ENCODE measurements at places on chromosomes 4 and X.
A peak's percentile ranks its signal among the peaks of the same experiment; 100 is the strongest.

DNA sequence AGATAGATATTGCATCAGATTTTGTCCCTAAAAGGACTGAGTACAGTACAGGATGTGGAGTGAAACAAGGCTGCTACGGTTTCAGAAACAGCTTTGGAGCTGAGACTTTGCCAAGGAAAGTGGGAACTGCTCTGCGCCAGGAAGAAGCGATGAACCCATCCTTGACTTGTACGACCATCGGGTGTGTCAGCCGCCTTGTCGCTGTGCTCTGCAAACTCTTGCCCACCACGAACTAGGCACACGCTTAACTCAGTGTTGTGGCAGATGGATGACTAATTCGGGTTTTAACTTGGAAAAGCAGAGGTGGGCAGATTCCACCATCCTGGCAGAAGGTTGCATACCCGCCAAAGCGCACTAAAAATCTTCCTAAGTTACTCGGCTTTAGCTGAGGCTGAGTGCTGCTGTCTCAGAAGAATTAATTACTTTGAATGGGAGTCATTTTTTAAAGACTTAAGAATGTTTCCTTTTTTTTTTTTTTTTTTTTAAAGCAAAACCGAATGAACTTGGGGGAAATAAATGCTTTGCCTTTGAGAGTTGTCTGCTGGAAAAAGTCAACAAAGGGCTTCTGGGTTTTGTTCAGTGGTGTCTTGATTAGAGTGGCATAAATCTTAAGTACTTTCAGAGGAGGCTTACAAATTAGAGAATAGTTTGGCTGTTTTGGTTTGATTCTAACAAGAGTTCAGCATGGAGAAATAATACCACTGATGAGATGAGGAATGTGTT, 69.5 kb downstream of the SHROOM2 start:
- DNase-seq = no peak

DNA sequence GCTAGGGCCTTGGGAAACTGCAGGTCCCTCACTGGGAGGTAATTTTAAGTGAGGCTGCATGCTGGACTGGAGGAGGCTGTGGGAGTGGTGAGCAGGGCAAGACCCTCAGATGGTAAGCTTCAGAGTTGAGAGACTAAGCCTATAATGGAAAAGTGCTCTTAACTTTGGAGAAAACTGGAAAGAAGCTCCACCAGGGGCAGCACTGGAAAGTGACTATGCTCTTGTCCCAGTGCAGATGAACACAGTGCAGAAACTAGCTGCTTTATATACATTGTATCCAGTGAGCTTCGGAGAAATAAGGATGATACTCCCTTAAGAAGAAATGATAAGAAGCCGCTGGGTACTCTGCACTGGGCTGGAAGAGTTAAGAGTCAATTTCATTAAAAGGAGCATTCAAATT, 3.2 kb upstream of the MAGEB2 start:
- no peak for DNase-seq

DNA sequence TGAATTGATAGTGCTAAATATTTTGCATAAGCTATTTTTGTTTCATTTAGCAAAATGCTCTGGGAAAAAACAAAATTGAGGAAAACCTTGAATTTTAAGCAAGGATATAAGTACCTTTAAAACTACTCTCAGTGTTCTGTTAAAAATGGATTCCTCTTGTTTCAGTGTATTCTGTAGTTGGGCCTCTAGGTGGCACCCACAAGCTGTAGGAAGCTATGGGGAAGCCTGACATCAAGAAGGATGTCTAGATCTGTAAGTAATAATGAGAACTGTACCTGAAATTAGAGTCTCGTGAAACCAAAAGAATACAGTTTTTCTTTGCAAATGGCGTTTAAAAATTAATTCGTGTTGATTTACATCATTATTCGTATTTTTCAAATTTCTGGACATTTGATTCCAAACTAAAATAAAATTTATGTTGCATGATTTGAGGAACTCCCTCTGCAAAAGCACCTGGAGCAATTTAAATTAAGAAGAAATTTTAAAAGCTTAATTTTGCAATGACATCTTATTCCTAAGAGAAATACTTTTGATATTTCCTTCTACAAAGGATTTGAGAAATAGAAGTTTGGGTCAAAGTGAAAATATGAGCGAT, 51.2 kb downstream of the TMPRSS11E start:
- peak; percentile 36 for DNase-seq

DNA sequence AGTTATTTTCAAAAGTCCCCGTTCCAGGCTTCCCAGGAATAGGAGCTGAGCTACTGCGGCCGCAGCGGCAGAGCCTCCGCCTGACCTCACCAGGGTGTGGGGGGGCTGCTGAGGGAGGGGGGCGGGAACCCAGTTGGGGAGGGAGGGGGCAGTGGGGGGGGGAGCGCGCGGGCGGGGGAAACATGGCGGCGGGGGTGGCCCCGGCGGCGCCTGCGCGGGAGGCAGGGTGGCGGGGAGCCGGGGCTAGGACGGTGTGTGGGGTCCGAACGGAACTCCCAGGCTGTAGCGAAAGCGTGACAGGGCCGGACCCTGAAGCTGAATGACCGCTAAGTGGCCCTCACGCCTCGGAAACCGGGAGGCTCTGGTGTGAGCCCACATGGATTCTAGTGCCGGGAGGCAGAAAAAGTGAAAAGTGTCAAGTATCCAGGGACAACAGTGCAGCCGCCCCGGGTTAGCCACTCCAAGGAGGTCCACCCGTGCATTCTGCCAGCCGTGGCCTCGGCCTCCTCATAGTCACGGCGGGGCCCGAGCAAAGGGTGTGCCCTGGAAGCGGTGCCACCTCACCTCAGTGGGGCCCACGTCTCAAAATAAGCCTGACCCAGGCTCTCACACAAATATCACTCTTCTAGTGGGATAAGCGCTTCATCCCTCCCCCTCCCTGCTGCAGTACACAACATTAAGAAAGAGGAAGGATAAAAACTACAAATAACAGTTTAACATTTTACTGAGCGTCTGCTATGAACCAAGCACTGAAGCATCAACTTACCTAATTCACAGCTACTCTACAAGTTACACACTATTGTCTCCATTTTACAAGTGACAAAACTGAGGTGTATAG, at the start of gene KLHL13:
TSS of gene KLHL13 (minus strand) at position 98 of the 838 bp plus-strand sequence. CDS start 88,337 bp downstream, outside the sequence.
- DNase-seq = no peak

GRCh38 chr4:76806346-76806745, 91.6 kb downstream of the SOWAHB start:
- DNase-seq = no peak

All from activated CD4-positive, alpha-beta T cell treated with anti-CD3 and anti-CD28 coated beads for 24 hours (primary cell).